COR-L47 (cell line): ENCODE measurements at places on chromosomes 3 and 15.

DNA sequence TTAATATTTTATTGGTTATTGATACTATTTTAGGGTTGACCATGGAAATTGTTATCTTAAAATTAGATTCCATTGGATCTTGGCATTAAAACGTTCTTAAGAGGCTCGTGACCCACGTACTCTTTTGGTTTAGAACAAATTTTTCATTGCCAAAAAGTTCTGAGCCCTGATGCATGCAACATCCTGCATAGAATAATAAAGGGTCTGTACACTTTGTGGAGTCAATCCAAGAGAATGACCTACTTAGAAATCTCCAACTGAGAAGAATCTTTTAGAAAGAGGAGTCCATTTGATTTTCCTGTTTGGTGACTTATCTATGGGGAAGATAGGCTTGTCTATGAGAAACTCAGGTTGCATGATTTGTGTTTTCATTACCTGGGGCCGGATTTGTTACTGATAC lies 404.2 kb upstream of the RGMA start:
- no peak for DNase-seq

DNA sequence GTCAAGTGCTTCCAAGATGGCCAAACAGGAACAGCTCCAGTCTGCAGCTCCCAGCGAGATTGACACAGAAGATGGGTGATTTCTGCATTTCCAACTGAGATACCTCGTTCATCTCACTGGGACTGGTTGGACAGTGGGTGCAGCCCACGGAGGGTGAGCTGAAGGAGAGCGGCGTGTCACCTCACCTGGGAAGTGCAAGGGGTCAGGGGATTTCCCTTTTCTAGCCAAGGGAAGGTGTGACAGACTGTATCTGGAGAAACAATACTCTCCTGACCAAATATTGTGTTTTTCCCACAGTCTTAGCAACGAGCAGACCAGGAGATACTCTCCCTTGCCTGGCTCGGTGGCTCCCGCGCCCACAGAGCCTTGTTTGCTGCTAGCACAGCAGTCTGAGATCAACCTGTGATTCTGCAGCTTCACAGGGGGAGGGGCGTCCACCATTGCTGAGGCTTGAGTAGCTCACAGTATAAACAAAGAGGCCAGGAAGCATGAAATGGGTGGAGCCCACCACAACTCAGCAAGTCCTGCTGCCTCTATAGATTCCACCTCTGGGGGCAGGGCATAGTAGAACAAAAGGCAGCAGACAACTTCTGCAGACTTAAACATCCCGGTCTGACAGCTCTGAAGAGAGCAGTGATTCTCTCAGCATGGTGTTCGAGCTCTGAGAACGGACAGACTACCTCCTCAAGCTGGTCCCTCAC lies 293.5 kb upstream of the SUCLG2 start:
- peak; percentile 60 for DNase-seq

DNA sequence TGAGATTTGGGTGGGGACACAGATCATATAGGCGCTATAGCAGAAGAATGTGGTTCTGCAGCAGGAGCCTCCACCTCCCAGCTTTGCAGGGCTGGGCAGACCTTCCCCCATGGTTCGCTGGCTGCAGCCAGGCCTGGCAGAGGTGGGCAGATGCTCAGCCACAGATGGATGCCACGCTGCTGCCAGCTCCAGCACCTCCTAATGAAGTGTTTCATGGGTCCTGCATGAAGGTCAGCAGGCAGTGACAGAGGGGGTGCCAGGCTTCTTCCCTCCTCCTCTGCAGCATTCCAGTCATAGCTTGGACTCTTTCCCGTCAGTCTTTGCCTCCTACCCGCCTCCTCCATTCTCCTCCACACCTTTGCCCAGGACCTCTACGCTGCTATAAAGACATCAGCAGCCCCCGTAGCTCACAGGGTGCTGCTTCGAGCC lies 85.9 kb downstream of the SLCO3A1 start:
- no peak for DNase-seq

- DNase-seq = no peak
Measured at GRCh38 chr3:49803465-49804140, 542 bp downstream of the INKA1 start.

DNA sequence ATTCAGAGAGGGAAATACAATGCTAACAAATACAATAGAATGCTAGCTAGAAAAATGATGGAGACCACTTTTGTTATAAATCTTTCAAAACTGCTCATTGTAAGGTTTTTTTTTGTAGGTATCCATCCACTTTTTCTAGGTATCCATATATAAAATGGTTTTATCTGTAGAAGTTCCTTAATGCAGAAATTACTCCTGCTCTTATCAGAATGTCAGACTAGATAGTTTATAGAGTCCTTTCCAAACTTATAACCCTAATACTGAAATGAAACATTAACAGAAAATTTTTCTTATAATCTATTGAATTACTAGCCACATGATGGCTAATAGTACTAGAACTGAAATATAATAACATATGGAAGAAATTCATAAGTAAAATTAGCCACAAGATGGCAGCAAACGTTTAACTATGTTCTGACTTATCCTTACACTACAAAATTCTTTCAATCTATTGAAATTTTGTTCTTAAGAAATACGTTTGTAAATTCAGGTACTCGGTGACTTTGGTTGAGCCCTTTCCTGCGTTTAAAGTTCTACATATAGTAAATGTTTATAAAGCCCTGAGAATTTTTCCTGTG lies 58.5 kb downstream of the ECT2 start:
- peak; percentile 83 for DNase-seq

DNA sequence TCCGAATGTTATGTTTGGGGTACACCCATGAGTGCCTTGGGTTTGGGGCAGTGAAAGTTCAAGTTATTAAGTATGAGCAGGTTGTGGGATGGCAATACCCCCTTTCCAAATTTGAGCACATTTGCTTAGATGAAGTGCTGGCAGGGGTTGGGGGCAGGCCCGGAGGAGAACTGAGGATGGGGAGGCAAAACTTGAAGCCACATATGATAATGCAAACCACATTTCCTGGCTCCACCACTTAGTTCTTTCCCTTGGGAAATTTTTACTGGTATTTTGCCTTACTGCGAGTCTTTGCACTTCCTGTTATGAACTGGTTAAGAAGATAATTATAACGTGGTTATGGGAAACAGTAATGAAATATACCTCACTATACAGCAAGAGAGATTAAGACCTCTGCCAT lies 336.0 kb upstream of the ONECUT1 start:
- no peak for DNase-seq

DNA sequence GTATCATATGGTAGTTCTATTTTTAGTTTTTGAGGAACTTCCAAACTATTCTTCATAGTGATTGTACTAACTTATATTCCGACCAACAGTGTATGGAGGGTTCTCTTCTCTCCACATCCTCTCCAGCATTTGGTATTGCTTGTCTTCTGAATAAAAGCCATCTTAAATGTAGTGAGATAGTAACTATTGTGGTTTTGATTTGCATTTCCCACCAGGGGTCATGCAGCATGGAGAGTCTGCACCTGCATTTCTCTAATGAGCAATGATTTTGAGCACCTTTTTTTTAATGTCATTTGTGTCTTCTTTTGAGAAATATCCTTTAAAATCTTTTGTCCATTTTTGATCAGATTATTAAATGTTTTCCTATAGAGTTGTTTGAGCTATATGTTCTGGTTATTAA lies 718.5 kb downstream of the ZBBX start:
- DNase-seq = no peak

DNA sequence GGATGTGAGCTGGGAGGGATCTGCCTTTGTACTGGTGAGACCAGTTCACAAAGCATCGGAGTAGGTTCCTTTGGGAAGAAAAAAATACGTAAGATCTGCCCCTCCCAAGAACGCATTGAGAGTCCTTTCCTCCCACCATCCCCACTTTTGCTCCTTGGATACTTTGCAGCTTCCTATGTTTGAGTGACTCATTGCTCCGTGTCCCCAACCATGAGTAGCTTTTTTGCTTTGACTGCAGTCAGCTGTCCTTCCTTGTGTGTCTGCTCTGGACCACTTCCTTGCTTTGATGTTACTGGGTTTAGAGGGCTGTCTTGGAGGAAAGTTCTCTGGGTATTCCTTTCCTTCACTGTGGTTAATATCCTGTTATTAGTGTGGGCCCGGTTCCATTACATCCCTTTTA lies 43.2 kb upstream of the PTPN23 start:
- no peak for DNase-seq

- DNase-seq = no peak
Measured at GRCh38 chr3:141326626-141327025, 41.7 kb upstream of the ZBTB38 start.
